ENCODE measurements at places on chromosomes 5 and 9.

GRCh38 chr9:116816484-116816883 lies 129.4 kb downstream of the TRIM32 start:
- no peak for DNase-seq

DNA sequence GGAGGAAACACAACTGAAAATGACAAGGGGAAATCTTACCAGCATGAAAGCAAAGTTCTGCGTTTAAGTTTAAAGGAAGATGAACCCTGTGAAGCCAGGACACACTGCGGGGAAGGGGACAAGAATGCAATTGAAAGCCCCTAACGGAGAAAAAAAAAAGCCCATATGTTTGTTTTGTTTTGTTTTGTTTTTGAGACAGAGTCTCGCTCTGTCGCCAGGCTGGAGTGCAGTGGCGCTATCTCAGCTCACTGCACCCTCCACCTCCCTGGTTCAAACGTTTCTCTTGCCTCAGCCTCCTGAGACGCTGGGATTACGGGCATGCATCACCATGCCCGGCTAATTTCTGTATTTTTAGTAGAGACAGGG lies 2.9 kb downstream of the STK10 start:
- no peak for DNase-seq

GRCh38 chr5:96829297-96829696 lies 21.6 kb upstream of the ERAP1 start:
- DNase-seq, result no peak

DNA sequence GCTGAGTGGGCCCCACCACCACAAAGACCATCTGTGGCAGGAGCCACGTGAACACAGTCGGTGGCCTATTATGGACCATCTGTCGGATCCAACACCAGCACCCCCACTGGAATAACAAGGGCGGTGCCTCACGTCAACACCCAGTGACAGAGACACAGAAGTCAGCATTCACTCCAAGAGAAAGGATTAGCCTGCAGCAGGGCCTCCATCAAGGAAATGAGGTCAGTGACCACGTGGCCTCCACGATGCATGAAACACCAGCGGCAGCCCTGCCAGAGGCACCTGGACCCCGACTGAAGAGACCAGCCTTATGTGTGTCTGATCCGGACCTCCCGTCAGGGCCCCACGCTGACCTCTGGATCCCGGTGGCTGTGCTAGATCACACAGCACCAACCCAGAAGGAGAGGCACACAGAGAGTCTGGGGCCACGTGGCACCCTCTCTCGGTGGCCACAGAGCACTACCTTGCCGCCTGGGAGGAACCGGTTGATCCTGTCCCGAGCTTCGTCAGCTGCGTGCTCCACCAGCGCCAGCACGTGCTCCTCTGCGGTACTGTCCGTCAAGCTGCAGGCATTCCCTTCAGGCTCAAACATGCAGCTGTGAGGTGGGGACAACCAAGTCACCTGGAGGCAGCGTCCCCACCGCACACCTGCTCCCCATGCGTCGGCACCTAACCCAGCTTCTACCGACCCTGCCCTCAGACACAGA lies 9.0 kb downstream of the BRD9 start:
- DNase-seq, result no peak

- DNase-seq, result no peak
These were observed 693.2 kb upstream of the CHD1 start for GRCh38 chr5:99621772-99622681.

GRCh38 chr9:103721056-103721455 lies 373.1 kb upstream of the SMC2 start:
- no peak for DNase-seq

DNA sequence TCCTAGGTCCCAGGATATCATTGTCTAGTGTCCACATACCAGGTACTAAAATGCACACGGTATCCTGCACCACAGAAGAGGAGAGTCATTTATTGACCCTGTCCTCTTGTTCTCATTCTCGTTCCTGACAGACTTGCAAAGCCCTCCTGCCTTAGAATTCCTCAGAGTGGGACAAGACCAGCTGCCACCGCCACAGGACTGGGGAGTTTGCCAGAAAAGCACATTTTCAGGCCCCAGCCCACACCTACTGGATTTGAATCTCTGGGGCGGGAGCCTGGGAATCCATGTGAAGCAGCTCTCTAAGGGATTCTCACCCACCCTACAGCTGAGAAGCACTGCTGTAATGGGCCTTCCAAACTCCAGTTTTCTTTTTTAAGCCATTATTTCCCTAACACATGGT lies 68.0 kb upstream of the FANCC start:
- DNase-seq, result no peak

DNA sequence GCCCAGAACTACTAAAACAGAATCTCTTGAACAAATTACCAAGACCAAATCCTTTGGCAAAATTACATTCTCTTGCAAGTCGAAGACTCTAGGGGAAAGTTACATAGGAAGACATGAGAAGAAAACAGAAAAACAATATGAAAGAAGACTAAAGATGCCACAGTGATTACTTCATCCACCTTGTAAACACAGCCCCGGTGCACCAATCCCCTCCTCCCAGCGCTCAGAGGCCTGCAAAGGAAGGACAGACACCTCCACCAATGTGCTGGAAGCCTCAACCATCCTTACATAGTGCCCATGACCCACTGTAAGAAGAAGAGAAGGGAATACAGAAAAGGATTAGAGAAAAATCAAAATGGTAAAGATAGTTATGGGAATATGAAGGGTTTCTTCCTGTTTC lies 218.5 kb downstream of the SPOCK1 start:
- no peak for DNase-seq

DNA sequence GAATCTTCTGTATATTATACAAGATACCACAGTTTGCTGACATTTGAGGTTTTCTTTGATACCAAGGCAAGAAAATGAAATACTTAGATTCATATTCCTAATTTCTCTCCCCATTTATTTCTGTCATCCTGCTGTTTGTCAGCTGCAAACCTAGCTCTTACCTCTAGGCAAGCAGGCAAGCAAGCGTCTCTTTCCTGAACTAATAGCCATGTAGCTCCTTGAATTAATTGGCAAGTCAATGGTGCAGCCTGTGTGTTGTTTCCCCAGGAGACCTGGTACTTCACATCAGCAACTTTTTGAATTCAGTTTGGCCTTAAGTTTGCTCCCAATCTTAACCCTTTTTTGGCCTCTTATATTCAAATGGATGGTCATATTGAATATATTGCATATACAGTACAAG lies 573.6 kb upstream of the ARRDC3 start:
- no peak for DNase-seq

DNA sequence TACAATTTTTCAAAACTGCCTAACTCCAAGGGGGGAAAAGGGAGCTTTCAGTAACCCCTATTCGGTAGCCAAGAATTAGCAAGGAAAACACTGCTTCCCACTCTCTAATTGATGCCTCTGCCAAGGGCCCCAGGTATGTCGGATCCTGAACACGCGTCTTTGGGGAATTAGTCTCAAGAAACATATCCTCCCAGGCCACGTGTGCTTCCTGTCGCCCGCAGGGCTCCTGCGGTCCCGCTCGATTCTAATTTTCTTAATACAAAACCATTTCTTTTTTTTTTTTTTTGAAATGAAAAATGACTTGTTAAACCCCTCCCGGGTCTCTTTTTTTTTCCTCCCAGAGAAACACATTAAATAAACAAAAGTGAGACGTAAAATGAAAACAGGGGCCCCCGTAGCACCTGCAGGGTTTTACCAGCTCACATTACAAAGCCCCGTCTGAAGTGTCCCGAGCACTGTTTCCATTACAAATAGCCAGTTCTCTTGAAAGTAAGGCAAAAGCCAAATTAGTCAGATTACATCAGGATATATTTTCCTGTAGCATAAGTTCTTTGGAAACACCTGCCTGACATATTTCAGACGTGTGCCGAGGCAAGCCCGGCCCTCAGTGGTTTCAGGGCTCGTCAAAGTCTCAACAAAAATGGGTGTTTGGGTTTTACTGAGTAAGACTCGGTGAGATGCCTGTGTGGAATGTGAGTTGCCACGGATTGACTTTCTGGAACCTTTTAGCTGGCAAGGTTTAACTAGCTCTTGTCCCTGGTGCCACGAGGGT lies 21.5 kb downstream of the SMIM23 start:
- DNase-seq, result no peak

GRCh38 chr9:121282277-121283079 lies 14.5 kb downstream of the GSN start:
- no peak for DNase-seq

- DNase-seq, result no peak
These were observed 107.8 kb downstream of the ZNF354C start for GRCh38 chr5:179167871-179168451.

GRCh38 chr9:85142968-85143367 lies 473.4 kb downstream of the NTRK2 start:
- DNase-seq, result no peak

GRCh38 chr5:179237770-179238627 lies 107.3 kb downstream of the ADAMTS2 start:
- no peak for DNase-seq

DNA sequence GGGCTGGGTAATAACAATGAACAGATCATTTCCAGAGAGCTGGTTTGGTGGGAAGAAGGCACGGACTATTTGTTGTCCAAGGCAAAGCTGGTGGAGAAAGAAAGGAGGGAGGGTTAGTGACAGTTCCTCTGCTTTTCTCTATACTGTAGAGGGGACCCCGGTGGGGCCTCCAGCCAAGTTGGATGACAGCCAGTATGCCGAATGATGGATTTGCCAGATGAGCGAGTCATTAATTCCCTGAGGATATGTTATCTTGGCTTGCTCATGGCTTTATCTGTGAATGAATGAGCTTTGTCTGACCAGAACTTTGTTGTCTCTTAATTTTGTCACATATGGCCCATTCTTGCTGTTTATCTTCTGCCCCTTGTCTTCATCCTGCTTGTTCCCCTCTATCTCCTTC lies 158.6 kb upstream of the GLRA1 start:
- no peak for DNase-seq

DNA sequence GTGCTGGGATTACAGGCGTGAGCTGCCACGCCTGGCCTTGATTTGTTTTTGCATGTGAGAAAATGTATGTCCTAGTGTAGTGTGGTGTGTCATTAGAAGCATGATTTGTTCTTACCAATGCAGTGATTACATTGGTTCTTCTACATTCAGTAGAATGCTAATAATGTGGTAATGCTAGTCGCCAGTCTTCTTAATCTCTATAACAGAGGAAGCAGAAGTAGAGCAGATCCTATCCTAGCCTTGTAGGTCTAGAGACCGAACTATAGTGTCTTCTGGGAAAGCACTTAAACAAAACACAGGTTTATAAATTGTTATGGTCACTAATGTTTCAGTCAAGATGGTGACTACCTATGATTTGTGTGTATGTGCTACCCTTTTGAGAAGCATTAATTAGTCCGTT lies 197.5 kb upstream of the DMRT1 start:
- no peak for DNase-seq

GRCh38 chr9:127854184-127854806 lies at the start of gene ENG:
TSS of gene ENG (minus strand) at chr9:127854658. CDS start at chr9:127854355, 303 bp downstream.
- DNase-seq, result peak; percentile 34

- no peak for DNase-seq
These were observed 399.1 kb upstream of the NMUR2 start for GRCh38 chr5:152804179-152804578.

- no peak for DNase-seq
These were observed 199.4 kb downstream of the AP3B1 start for GRCh38 chr5:78095125-78095524.

- DNase-seq, result no peak
These were observed 53.5 kb upstream of the COL15A1 start for GRCh38 chr9:98890256-98890655.
